Astrocyte of the cerebellum (primary cell): ENCODE measurements at places on chromosomes 5 and 9.
A peak's percentile ranks its signal among the peaks of the same experiment; 100 is the strongest.

DNA sequence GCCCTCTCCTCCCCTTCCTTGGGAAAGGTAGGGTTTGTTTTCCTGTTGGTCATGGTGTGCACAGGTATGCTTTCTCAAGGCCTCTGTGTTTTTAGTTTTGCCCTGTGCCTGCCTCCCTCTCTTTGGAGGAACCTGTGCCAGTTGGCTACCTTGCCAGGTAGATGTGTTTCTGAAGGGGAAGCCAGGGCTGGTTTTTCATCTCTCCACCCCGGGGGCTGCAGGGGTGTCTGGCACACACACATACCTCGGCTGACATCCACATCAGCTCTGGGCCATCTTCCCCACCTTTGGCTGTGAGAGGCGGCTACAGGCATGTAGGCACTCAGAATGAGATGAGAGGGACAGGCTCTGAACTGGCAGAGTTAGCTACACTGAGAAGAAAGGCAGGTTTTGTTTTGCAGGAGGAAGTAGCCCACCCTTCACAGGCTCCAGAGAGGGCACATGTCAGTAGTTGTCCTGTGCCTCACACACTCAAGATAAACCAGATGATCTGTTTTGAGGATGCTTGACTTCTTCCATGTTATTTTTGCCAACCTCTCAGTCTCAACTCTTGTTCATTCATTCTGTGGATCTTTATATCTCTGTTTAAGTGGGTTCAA, 9.7 kb downstream of the RGMB start:
- no peak for DNase-seq

DNA sequence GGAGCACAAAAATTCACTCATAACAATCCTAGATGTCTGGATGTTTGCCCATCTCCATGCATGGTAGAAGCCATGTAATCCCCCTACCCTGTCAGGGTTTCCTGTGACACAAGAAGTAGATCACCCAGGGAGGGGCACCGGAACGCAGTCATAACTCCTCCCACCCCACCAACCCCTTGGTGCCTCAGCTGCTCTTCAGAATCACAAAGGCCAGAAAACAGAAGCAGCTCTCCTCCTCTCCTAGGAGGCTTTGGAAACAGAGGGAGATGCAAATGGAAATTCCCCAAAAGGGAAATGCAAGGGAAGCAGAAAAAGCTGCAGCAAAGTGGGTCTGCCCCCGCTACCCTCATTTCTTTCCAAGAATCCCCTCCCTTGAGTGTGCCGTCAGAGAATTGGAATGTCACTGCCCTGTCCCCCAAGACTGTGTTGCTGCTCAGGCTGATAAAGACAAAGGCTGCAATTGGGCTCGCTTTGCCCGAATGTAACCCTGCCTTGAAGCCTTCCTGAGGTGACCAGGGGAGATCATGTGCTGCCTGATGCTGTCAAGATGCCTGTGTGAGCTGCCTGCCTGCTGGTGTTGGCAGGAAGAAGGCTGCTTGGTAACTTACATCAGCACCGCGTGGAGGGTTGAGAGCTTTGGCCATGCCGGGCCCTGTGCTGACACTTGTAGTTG, 65.5 kb upstream of the ABCA1 start:
- no peak for DNase-seq

DNA sequence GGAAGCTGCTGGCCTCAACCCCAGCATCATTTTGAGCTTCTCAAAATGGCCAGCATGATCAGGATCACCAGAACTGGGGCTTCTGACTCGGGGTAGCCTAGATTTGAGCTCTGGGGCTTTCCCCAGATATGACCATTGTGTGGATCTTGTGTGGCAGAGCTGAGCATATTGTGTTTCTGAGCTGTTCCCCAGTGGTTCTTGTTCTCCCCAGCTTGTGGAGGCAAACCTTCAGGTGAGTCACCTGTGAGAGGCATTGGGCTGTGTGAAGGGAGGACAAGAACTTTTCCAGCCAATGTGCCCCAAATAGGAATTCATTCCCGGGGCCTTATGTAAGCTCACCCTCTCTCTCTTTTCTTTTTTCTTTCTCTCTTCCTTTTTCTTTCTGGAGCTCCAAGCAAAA, 80.7 kb upstream of the PITX1 start:
- no peak for DNase-seq

DNA sequence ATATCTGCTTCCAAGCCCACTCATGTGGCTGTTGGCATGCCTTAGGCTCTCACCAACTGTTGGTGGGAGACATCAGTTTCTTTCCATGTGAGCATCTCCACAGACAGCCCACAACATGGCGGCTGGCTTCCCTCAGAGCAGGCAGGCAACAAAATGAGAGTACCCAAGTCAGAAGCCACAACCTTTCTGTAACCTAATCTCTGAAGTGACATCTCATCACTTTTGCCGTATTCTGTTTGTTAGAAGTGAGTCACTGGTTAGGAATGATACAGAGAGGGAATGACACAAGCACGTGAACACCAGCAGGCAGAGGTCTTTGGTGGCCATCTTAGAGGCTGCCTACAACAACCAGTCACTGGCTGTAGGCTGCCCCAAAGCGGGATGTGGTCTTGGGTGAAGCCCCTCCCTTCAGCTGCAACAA, 88.6 kb upstream of the RASGRF2 start:
- peak; percentile 11 for DNase-seq

- no peak for DNase-seq
Observed at GRCh38 chr5:31516802-31517201, 15.1 kb downstream of the DROSHA start.
